ENCODE measurements at places on chromosomes 6 and 20.

- DNase-seq = no peak
Measured at GRCh38 chr20:11229772-11230171, 556.0 kb upstream of the JAG1 start.

GRCh38 chr6:54107470-54108090 lies 3.7 kb upstream of the MLIP start:
- DNase-seq = no peak

DNA sequence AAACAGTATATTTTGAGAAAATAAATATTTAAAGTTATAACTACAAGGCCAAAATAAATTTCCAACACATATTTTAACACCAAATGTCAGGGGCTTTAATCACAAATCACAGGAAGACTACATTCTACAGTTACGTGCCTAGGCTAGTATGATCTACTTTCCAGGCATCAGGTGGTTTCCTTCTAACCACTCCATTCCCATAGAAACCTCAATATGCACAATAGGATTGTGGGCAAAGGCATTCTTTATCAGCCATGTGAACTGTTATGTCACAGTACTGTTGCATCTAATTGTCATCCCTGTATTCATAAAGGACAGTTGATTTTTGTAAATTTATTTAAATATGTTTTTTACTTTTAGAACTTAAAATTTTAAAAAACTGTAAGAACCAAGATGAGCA lies 32.4 kb downstream of the ATG5 start:
- no peak for DNase-seq

DNA sequence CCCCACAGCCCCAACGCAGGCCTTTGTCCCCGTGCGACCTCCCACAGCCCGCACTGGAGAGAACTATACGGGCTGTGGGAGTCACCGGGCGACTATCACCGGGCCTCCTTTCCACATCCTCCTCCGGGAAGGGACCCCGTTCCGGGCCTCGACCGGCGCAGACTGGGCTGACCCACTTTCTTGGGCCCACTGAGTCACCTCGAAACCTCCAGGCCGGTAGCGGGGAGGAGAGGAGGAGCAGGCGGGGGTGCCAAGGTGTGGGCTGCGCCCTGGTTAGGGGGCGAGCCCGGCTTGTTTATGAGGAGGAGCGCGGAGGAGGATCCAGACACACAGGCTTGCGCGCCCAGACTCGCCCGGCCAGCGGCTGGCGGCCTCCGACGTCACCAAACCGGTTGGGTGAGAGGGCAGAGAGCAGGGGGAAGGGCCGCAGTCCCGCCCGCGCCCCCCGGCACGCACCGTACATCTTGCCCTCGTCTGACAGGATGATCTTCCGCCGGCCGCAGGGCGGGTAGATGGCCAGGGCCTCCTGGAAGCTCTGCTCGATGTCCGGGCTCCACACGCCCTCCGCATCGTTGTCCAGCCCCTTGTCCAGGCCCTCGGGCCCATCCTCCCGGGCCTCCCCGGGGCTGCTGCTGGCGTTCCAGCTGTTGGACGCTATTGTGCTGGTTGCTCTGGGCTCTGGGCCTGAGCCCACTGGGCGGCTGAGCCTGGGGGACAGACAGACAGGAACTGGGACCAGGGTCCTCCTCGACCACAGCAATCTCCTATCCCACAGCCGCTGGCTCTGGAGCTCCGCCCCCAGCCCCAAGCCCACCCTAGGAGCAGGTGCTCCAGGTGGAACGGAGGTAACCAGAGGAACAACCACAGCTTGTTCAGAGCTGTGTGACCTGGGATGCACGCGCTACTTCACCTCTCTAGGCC lies 10.6 kb downstream of the TEAD3 start:
- DNase-seq = no peak

GRCh38 chr6:117326396-117326795 lies 61.0 kb downstream of the VGLL2 start:
- no peak for DNase-seq

- DNase-seq = peak; percentile 79
Measured at GRCh38 chr6:4287811-4288244, 152.5 kb upstream of the ECI2 start.

GRCh38 chr6:53629120-53629477 lies 36.5 kb downstream of the KLHL31 start:
- DNase-seq = no peak

GRCh38 chr20:50297498-50298376 lies 107.1 kb downstream of the CEBPB start:
- DNase-seq = no peak

GRCh38 chr6:135568379-135568778 lies 70.8 kb upstream of the AHI1 start:
- no peak for DNase-seq

GRCh38 chr6:169398342-169399105 lies 144.9 kb upstream of the THBS2 start:
- no peak for DNase-seq

DNA sequence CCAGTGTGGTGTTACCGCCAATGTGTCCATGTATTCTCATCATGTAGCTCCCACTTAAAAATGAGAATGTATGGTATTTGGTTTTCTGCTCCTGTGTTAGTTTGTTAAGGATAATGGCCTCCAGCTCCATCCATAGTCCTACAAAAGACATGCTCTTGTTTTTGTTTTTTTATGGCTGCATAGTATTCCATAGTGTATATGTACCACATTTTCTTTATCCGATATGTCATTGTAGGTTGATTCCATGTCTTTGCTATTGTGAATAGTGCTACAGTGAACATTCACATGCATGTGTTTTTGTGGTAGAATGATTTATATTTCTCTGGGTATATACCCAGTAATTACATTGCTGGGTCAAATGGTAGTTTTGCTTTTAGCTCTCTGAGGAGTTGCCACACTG lies 207.2 kb downstream of the CDKAL1 start:
- DNase-seq = no peak

DNA sequence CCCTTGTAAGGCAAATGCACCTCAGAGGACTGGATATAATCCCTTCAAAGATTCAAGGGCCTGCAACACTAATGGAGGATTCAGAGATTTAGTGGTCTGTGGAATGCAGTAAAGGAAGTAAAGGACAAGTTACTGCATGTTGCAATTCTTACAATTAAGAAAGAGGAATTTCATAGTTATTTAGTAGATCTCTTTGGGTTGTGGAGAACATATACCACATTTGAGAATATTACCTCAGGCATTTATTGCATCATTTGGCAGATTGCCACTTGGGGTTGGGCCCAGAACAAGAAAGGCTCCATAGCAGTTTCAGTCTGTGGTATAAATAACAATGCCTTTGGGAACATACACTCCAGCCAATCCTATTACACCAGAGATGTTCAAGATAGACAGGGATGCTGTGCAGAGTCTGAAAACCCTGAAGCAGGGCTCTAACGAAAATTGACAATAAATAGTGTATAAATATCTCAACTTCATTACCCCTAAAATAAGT lies 20.9 kb upstream of the EPM2A start:
- DNase-seq = no peak

DNA sequence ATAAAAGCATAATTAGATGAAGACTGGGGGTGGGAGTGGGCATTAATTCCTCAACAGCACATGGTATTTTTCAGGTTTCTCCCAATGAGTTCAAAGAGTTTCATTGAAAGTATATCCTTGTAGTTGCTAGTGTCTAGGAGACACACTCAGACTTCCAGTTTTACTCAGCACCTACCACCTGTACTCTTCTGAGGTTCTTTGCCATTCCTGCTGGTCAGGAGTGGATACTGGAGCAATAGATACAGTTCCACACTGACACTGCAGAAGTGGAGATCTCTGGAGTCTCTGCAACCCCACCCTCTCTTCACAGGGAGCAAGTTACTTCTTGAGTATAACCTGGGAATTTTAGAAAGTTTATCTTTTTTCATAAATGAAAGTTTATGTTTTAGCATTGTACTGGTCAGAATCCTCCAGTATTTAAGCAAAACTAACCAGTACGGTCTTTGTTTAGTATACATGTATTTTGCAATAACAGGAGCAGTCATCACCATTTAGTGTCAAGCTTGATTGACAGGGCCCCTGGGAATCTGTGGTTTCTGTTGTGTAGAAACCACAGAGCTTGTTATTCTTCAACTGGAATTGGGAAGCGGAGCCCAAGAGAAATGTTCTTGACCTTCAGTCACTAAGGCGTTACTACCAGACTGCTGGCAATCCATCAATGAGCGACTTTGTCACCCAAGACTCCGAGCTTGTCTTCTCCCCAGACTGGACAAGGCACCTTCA lies 148.1 kb downstream of the ZDHHC14 start:
- DNase-seq = no peak

DNA sequence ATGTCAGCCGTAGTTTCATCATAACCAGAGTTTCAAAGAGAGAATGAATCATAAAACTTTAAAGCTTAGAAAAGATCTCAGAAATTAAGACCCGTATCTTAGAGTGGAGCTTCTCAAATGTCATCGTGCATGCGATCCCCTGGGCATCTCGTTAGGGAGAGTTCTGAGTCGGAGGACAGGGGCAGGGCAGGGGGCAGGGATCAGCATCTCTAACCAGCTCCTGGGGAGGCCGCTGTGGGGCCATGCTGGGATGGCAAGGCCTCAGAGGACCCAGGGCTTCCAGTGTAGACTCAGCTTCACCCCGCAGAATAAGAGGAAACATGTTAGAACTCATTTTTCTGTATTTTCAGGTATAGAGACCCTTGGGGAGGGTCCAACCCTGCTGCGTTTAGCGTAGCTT lies 72.0 kb upstream of the AFDN start:
- no peak for DNase-seq

DNA sequence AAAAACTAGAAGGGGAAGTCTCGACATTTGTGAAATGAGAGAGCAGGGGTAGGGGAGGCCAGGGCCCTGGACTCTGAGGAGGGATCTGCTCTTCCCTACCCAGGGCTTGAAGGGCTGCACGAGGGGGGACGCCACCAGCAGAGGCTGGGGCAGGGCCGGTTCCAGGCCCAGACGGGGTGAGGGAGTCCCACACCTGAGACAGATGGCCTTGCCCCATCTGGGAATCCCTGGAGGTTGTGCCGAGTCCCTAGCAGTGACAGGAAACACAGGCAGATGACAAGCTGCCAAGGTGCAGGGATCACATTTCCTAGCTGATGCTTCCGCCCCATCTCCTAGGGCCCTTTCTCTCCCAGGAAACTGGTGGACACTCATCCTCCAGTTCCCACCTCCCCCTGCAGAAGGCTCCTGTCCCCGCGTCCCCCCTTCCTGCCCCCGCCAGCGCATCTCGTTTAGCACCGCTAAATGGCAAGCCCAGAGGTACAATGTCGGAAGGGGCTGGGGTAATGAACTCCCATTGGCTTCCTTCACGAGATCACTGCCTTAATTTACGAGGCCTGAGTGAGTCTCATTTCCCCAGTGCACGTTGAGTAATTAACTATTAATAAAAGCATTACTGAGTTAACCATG lies 35.2 kb upstream of the CDH22 start:
- no peak for DNase-seq

- no peak for DNase-seq
Measured at GRCh38 chr6:146041282-146041681, 12.4 kb downstream of the GRM1 start.

DNA sequence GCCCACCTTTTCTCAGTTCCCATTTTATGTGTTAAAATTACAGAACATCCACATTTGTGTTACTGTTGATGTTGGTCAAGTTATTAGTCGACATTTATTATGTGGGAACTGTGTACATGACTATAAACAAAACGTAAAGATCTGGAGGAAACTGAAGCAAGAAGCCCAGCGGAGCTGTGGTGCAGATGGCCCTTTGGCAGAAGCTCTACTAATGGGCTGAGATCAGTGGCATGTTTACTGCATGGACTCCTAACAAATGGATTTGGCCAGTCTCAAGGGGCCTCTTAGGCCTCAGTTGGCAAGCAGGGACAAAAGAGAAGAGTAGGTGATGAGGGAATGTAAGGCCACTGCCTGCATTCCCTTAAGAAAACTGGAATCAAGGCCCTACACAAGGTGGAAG lies 282.1 kb upstream of the TCF21 start:
- no peak for DNase-seq

DNA sequence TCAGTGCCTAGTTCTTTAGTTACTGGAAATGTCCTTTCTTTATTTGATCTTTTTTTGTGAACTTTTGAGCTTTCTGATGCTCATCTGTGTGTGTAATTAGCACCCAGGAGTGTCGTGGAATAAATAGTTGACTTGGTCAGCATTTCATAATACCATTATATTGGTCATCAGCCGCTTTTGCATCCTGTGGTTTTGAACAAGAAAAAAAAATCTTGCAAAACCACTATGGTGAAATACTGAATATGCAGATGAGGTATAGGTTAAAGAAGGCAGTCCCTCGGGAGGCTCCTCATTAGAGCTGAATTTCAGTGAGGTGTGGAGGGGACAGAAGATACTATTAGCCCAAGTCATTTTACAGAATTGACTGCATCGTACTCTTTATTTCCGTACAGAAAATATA lies 90.1 kb downstream of the FOXO3 start:
- DNase-seq = no peak

DNA sequence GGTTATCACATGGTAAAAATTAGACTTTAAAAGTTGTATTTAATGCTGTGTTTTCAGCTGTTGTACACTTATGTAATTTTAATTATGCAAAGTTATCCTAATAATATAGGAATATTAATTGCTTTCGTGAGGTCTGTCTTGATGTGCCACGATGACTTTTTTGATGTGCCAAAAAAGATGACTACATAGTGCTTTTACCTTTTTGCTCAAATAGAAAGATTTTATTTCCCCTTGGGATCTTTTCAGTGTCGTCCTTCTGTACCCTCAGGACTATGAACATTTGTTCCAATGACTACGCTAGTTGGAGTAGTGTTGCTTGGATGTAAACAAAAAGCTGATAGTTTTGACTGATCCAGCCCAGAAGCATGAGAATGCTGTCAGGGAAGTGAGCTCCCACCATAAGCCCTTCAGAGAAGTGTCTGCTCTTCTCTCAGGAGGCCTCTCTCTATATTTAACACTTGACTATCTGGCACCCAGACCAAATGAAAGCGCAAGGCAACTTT lies 1.2 kb upstream of the CD164 start:
- peak; percentile 42 for DNase-seq

DNA sequence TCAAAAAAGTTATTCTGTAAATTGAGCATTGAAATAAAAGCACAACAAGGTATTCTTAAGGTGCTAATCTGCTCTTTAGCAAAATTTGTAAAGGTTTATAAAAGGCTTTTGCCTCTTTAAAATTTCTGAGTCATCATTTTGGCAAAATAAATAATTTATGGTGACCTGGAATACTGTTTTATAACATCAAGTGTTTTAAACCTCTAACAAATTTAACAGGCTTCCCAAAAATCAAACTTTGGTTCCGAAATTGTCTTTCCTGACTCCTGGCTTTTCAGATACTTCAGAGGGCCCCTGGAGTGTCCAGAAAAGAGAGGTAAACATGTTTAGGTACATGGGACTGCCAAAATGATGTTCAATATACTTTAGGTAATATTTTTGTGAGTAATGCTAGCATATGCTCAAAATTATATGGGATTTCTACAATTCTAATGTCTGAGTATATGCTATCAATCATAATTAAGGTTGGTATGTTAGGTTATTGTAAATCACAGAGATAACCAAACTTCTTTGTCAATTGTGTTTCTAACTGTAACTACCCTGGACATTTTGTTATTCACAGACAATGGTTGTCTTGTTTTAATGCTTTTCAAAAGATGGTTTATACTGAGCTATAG lies 160.3 kb upstream of the OLIG3 start:
- no peak for DNase-seq
